ENCODE measurements at places on chromosomes 12 and 14. TPM values are rescaled to one million over a fixed set of nuclear protein-coding genes. Genes with fewer than 3 reads are reported as not detected.

GRCh38 chr14:101126731-101127130 is 223.2 kb upstream of the RTL1 start:
- DNase-seq = no peak

DNA sequence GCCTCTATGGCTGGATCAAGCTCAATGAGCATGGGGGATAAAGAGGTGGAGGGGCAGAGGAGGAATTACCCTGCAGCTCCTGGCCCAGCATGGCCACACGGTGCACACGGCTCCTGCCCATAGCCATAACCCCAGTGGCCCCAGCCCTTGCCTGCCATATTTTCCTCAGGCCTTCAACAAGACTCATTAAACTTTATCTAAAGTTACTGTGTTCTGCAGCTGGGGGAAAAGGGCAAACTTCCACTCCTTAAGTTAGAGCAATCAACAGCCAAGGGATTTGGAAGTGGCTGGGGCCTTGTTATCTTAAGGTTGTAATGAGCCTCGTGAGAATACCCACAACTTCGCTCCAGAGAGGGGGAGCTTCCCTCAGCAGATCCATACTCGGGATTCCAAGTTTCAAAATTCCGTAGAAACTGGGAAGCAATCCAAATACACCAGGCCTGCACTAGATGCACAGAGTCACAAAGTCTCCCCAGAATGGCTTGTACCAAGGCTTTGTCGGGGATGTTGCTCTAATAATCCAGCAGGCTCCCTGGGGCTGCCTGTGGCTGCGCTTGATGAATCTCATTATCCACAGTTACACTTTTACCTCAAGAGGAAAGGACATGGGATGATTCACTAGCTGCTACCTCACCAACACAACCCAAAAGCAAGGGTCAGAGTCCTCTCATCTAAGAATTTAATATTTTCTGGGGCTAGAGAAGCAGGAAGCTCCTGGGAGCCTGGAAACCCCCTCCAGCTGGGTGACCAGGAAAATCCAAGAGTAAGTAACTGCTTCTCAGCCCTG is 13.0 kb upstream of the OR6J1 start:
- DNase-seq = no peak

GRCh38 chr12:15356951-15357364 is 34.6 kb downstream of the PTPRO start:
- DNase-seq = no peak

- no peak for DNase-seq
These were observed 13.3 kb upstream of the BDKRB2 start for GRCh38 chr14:96191353-96191752.

CBLN3 gene
- 1.9 TPM for total RNA-seq

COX6A1 gene
- 378 TPM for total RNA-seq

UNG gene
- 87.1 TPM for total RNA-seq

DNA sequence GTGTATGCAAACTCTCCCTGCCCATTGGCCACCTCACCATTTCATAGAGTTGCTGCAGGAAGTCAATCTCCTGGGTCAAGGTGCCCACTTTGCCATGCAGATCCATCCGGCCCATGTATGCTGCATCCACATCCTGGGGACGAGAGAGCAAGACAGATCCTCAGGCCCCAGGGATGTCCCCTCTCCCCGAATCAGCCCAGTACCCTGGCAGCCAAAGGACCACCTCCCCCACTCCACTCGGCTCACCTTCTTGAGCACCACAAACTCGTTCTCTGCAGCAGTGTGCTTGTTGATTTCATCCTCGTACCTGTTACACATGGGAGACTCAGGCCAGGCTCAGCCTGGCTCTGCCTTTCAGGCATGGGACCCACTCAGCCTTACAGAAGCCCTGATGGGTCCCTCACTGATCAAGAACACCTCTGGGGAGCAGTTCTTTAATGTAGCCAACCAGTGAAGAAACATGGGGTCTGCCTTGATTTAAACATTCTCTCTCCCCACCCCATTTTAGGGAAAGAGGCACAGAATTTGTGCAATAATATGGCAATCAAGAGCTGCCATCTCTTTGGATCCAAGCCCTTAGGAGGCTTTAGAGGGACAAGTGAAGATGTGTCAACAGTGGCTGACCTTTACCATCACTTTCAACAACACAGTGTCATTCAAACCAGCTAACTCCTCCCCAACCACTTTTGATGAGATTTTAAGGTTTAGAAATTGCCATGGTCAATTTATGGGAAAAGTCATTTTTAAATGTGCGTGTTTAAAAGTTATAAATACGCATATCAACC is 3.9 kb downstream of the KRT79 start:
- no peak for DNase-seq

FOXM1 gene
- 81.3 TPM for total RNA-seq

PROX2 gene
- not detected for total RNA-seq

TPPP2 gene
- not detected for total RNA-seq

KLHL33 gene
- total RNA-seq = not detected

TAS2R30 gene
- total RNA-seq = 0.32 TPM

DNA sequence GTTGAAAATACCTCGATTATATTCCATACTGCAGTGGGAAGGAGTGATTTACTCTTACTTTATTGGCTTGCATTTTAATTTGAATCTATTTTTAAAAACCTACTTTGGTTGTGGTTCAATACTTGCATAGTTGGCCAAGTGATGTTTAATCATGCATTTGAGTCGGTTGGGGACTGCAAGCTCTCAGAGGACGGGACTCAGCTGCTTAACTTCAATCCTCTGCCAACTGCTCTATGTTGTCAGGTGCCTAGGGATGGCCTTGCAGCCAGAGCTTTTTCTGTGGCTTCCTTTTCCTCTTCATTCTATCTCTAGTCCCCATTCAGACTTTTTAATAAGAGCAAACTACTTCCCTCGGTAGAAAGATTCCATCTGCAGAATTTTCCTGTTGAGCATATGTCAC is 53.4 kb upstream of the KRR1 start:
- no peak for DNase-seq

LRRC43 gene
- not detected for total RNA-seq

DNA sequence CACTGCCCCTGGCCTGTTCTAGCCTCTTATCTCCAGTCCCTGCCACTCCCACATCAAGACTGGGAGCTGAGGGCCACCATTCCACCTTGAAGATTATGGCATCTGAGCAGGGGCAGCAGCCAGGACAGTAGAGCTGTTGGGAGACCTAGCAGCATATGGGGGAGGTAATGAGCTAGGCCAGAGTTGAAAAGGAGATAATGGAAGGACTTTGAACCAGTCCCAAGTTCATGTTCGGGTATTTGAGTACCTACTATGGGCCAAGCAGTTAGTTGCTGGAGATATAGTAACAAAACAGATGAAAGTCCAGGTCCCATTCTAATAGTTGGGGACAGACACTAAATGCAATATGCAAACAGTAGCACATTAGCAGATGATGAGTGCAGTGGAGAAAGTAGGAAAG is 151.5 kb downstream of the PLXNC1 start:
- DNase-seq = no peak

- peak; percentile 25 for DNase-seq
These were observed 35.9 kb upstream of the TMTC2 start for GRCh38 chr12:82650627-82651337.

- DNase-seq = no peak
These were observed 48.3 kb downstream of the SLC41A2 start for GRCh38 chr12:104909761-104910160.

GRCh38 chr12:1977588-1977987 is 26.7 kb downstream of the DCP1B start:
- no peak for DNase-seq

OR4N2 gene
- not detected for total RNA-seq

RPGRIP1 gene
- not detected for total RNA-seq

All from LHCN-M2 (cell line).